ENCODE measurements at places on chromosomes 2 and 18.

GRCh38 chr2:224309176-224309575 lies 92.7 kb downstream of the FAM124B start:
- DNase-seq: no peak

- no peak for DNase-seq
These were observed 11.9 kb upstream of the KCNG2 start for GRCh38 chr18:79785831-79786230.

- DNase-seq: no peak
These were observed 12.0 kb downstream of the SMARCAL1 start for GRCh38 chr2:216424274-216424673.

GRCh38 chr2:83933749-83934148 lies 525.3 kb downstream of the SUCLG1 start:
- DNase-seq: no peak

DNA sequence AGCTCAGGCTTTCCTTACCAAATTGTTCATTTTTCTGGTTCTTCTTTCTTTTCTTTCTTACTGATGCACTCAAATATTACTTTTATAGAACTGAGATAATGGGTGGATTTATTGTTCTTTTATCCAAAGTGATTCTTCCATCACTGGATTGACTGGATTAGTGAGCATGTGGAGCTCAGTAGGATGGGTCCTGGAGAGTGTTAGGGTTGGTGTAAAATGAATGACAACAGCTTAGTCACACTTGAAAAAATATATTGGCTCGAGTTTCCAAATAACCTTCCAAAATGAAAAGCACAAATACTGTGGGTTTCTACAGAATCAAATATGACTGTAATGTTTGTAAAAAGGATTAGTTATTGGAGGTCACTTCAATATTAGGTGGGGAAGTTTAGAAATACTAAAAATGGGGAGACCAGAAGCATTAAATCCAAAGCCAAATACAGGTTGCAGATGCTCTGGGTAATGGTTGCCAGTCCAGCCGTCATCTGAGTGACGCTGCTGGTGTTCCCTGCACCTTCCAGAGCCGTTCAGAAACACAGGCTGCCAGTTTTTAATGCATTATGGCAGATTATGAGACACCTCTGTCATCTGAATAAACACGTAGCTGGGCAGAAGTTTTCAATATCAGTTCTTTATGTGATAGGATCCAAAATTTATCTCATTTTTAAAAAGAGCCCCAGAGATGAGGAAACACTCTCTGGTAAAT lies 294.8 kb upstream of the NRP2 start:
- DNase-seq: no peak

GRCh38 chr2:186868344-186868743 lies 19.4 kb upstream of the ZSWIM2 start:
- DNase-seq: no peak

DNA sequence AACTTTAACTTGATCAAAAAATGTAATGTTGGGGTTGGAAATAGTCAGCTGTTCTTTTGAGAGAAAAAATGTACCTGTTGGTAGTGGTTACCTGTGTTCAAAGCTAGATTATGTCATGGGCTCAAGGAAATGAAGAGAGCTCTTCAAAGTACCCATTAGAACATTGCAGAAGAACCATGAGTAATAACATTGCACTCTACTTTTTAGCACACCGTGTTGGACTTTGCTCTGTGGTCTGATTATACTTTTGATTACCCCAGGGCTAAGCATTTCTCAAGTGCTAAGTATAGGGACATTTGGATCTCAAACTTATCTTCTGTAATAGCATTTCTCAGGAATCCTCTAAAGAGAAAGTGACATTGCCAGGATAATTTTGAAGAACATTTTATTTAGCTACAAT lies 1122.8 kb upstream of the CELF4 start:
- DNase-seq: no peak

- DNase-seq: no peak
These were observed 42.3 kb downstream of the TRABD2A start for GRCh38 chr2:84838434-84839145.

DNA sequence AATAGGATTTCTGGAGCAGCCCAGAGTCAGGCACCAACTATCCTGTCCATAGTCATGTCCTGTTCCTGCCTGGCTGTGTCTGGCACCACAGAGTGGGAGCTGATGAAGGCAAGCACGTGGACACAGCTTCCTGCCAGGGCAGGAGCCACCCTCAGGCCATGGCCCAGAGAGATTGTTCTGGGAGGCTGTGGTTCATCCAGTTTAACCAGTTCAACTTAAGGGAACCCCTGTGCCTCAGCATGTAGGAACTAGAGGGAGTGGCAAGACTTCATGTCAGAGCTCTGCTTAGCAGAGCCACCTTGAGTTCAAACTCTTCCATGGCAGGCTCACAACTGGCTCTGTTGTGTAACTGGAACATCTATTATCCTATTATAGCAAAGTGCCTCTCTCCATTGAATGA lies 73.2 kb upstream of the NCKAP5 start:
- no peak for DNase-seq

GRCh38 chr2:66512626-66513025 lies 77.7 kb downstream of the MEIS1 start:
- no peak for DNase-seq

DNA sequence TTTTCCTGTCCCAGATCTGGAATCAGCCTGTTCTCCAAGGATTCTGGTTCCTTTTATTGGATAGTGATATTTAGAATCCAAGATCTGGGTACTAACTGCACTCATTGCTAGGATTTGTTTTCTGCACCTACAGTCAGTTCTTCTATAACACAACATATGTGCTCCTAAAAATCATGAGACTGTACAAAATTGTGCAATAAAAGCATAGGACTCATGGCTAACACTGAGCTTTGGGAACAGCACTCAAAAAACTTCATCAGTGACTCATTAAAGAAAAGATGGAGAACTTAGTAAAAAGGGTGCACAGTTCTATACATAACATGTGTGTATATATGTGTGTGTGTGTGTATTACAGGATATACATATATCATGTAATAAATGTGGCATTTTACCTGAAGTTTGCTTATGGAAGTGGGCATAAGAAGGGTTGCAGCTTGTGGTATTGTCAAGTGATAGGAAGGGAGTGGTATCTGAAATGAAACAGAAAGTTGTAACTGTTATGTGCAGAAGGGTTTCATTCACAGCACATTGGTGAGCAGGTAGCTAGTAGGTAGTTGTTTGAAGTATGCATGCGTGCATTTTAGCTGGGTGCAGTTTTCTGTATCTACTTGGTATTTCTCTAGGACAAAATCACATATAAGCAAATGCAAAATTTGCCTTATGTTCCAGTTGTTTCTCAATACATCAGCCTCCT lies 5.9 kb upstream of the SCYGR2 start:
- DNase-seq: no peak

GRCh38 chr2:111007757-111008688 lies 112.7 kb upstream of the BCL2L11 start:
- DNase-seq: no peak

GRCh38 chr2:143171817-143172216 lies 42.6 kb downstream of the ARHGAP15 start:
- DNase-seq: no peak

DNA sequence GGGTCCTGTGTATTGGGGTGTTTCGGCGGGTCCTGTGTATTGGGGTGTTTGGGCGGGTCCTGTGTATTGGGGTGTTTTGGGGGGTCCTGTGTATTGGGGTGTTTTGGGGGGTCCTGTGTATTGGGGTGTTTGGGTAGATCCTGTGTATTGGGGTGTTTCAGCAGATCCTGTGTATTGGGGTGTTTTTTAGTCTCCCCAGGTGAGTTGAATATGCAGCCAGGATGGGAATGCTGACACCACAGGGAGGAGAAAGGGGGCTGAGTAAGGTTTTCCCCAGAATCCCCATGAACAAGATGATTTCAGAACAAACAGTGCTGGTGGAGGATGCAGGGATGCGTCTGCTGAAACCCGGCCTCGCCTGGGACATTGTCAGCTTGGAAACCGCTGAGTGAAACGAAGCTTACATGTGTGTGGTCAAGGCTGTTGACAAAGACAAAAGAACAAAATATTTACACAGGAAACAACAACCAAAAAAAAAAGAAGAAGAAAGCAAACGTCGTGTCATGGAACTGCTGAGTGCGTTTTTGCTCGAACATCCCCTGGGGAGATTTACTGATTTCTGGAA lies 88.5 kb upstream of the ODC1 start:
- DNase-seq: no peak

DNA sequence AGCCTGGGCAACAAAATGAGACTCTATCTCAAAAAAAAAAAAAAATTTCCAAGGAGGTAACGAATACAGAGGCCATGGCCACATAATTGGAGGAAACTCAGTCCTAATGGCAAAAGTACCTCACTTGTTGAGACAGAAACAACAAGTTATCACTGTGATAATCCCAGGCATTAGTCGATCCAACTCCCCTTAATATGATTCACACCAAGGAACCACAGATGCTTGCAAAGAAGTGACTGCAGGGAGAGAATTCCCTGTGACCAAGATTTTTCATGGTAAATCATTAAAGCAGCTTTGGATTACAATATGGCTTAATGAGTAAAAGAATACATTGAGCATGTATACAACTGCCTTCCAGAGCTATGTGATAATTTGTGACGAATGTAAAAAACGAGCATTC lies 80.4 kb upstream of the RNU4ATAC start:
- no peak for DNase-seq

GRCh38 chr2:234986390-234986789 lies 34.6 kb downstream of the SH3BP4 start:
- DNase-seq: no peak

DNA sequence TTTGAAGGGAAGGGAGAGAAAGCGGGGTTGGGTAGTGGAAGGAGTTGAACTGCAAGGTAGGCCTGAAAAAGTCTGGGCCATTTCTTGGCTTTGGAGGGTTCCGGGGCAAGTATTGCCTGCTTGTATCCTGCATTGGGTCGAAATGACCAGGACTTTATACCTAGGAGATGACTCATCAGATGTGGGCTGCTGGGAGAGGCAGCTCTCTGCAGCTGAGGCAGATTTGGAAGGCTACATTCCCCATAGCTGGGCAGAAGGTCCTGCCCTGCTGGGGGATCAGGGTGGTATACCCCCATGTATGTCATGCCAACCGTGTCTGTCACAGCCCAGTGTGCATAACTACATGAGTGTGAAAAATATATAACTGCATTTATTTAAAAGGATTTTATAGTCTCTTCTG lies 171.8 kb upstream of the SPRED2 start:
- no peak for DNase-seq

DNA sequence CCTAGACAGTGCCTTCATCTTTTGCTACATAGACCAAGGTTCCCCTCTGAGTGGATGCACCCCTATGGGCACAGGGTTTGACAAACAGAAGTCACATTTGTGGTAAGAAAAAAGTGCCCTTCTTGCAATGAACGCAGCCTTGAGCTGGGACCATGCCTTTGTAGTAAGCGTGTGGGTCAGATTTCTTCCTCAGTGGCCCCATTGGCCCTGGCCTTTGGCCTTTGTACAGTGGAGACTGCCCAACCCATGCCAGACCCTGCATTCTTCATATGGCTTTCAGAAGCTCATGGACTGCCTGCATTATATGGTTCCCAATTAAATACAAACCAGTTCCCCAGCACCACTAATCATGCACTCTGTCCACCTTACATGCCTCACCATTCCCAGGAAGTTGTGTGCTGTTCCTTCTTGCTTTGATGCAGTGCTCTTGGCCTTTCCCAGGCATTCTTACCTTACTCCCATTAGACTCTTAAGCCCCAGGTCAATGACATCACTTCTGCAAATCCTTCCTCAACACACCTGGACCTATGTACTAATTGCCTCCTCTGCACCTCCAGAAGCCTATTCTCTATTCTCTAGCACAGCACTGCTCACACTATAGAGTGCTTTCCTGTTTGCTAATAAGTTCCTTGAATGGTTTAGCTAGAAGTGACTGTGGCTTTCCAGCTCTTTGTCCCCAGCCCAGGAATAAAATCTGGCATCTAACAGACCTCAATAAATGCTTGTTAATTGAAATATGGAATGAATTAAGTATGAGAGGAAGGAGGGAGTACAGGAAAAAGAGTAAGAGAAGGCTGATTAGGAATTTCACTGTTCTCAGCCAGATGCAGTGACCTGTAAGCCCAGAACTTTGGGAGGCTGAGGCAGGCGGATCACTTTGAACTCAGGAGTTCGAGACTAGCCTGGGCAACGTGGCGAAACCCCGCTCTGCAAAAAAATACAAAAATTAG lies 60.2 kb downstream of the TMEM247 start:
- DNase-seq: no peak

- DNase-seq: no peak
These were observed 305.1 kb upstream of the MGAT5 start for GRCh38 chr2:133948610-133949290.

DNA sequence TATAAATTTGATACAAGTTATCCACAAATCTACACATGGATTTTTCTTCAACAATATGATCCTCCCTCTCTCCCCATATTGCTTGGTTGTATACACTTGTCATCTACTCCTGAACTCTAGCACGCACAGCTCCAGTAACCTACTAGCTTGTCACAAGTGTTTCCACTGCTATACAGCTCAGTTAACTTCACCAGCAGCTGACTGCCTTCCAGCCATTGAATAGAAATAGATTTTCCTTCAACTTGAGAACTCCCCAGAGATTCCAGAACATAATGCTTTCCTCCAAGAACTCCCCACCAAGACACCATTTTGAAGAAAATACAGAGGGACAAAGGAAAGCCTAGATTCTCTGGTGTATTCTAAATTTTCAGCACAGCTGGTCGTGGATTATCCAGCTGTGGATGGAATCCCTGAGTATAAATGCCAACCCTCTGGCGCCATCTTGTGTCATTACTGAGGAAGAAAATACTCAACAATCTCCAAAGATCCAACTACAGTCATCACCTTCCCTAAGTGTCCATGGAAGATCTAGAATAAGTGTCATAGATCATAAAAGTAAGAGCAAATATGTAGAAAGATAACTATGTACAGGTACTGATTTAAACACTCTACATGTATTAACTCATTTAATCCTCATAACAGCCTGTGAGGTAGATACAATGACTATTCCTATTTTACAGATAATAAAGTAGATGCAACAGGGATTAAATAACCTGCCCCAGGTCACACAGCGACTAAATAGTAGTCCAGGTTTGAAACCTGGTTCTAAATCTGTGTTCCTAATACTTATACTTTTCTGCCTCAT lies 156.7 kb downstream of the ARHGAP28 start:
- DNase-seq: peak; percentile 31

- DNase-seq: no peak
These were observed 15.4 kb downstream of the ZNF516 start for GRCh38 chr18:76479351-76480238.

- DNase-seq: no peak
These were observed 22.5 kb upstream of the BOK start for GRCh38 chr2:241535871-241536655.

- no peak for DNase-seq
These were observed 9.9 kb downstream of the AQP12B start for GRCh38 chr2:240672701-240673190.

GRCh38 chr2:179768765-179769164 lies 92.6 kb downstream of the ZNF385B start:
- no peak for DNase-seq

DNA sequence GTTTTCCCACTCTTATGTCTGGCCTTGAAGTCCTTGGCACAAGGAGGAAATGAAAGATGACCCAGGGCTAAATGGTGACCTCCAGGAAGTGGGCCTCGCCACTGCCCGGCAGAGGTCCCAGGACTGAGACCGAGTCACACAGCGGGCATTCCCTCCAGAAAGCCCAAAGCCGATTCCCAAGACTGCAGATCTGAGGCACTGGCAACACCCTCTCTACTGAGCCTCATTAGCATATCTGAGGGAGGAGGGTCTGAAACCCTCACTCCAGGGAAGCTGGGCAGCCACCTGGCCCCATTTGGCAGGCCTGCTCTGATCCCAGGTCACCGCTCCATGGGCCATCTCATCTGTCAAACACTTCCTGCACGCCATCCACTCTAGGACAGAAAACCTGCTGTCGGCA lies 29.1 kb downstream of the FAM178B start:
- no peak for DNase-seq

- no peak for DNase-seq
These were observed 820 bp upstream of the SH3BP4 start for GRCh38 chr2:234950730-234951663.
